ENCODE measurements at places on chromosomes 6 and 20.

DNA sequence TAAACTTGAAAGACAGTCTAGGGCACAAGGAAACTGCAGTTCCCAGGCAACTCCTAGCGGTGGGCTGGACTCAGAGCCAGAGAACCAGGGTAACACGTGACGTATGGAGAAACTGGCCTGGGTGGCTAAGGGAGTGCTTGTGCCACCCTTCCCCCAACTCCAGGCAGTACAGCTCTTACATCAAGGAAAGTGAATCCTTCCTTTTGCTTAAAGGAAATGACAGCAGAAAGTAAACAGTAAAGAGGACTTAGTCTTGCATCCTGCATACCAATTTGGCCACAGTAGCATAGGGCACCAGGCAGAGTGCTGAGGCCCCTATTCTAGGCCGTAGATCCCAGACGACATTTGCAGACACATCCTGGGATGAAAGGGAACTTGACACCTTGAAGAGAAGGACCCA lies 322.8 kb downstream of the CD109 start:
- DNase-seq = no peak

- no peak for DNase-seq
These were observed 384.1 kb downstream of the LAMA2 start for GRCh38 chr6:129267028-129267427.

GRCh38 chr6:104799134-104799657 lies 60.5 kb downstream of the HACE1 start:
- peak; percentile 41 for DNase-seq

DNA sequence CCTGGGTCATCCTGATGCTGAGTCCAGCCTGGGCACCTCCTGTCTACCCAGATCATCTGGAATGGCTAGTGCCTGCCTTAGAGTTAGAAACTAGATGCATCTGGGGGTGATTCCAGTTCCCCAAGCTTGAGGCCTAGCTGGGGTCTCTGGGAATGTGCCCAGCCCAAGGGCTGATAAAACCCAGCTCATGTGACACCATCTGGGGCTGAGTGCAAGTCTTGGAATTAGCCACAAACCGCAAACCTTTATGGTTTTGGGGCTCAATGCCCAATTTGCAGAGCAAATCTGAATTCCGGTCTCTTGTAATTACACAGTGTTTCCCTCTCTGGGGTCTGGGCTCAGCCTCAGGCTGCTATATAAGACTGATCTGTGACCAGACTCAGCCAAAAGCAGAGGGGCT lies at the start of gene BPIFB4:
Gene BPIFB4, plus strand, starts transcription at position 385 of the 400 bp plus-strand sequence. CDS start 1,884 bp downstream, outside the sequence.
- peak; percentile 91 for DNase-seq

DNA sequence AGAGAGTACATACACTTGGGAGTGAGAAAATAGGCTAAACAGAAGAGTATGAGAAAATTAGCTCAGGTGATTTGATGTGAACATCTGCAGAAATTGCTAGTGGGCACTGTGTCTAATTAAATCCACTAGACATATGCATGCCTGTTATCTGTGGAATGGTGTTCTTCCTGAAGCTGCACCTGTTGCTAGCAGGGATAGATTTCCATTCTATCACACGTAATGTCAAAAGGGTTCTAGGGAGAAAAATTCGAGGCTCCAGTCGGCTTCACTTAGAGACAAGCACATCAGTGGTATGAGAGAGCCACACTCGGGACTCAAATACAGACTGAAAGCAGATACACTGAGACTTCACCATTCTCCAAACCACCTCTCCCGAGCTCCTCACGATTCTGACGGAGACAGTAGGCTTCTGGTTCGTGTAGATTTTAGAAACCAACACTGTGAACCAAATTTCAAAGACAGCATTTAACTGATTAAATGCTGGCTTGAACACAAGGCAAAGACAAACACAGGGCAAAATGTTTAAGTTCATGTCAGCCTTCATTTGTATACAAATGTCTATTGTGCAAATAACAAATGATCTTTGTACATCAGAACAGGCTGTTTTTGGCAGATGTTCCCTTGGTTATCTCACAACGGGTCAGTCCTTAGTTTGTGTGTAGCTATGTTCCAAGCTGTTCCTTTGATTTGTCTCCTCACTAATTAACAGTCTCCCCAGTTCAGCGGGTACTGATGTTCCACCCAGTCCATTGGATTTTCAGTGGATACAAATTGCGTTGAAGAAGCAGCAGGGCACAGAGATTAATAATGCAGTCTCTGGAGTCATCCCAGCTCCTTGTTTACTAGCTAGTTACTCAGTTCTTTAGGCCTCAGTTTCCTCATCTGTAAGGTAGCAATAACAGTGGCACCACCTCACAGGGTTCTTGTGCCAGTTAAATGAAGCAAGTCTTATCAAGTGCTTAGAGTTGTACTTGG lies 131.0 kb upstream of the IFNGR1 start:
- DNase-seq = no peak

DNA sequence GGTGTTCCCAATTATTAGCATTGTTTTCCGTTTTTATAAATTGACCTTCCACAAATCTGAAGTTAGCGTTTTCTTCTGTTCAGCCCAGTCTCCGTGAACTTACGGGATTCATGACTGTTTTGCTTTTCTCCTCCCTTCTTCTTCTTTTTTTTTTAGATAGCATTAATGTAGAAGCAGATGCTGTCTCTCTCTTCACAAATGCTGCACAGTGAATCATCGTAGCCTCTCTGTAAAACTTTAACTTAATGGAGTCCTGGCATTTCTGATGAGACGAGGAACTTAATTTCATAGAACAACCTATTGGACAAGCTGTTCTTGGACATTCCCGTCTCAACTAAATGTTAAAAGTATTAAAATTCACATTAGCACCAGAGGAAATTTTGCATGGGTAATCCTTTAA lies 138.0 kb upstream of the EEF1E1 start:
- DNase-seq = no peak

GRCh38 chr6:123986938-123987337 lies 183.3 kb downstream of the NKAIN2 start:
- no peak for DNase-seq

DNA sequence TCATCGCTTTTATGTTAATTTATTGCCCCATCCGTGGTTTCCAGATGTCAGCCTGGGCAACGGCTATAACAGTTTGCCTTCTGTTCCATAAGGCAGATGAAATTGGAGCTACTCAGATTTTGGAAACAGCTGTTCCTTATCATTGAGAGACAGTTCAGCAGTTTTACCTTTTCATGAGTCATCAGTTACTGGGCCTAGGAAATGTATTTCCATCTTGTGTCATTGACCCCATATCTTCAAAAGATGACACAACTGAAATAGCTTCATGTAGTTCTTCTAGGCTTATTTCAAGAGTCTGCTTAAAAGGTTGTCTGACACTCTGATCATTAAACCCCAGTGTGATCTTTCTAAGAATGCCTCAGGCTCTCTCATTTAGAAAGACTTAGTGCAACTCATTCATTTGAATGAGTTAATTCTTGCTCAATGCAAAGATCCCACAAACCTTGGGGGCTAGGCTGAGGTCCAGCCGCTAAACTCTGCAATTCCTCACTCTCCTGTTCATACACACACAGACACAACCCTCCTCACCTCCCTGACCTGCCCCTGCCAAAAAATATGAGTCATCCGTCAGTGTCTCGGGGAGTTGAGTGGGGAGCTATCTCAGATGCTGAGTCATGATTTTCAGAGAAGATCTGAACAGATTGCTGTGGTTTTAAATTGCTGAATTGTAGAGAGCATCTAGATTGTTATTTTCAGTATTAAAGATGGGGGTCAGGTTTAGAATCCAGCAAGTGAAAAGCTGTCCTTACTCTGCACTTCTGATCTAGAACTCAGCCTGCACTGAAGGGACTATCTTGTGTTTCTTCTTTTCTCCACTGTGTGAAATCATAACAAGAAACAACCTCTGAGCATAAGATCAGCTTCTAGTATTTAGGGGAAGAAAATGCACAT lies 61.8 kb downstream of the RPP40 start:
- DNase-seq = peak; percentile 94

GRCh38 chr20:54029176-54029575 lies 41.2 kb downstream of the BCAS1 start:
- DNase-seq = no peak

- DNase-seq = no peak
These were observed 199.7 kb upstream of the SIM1 start for GRCh38 chr6:100664274-100665040.

Data from osteoblast (primary cell).